Activated CD4-positive, CD25-positive, alpha-beta regulatory T cell treated with anti-CD3 and anti-CD28 coated beads, Interleukin-2, amount 50 U/mL, for 16 hours (primary cell): ENCODE measurements at places on chromosomes 3 and 15.

- DNase-seq: no peak
Measured at GRCh38 chr3:20137647-20138046, 48.4 kb downstream of the SGO1 start.

DNA sequence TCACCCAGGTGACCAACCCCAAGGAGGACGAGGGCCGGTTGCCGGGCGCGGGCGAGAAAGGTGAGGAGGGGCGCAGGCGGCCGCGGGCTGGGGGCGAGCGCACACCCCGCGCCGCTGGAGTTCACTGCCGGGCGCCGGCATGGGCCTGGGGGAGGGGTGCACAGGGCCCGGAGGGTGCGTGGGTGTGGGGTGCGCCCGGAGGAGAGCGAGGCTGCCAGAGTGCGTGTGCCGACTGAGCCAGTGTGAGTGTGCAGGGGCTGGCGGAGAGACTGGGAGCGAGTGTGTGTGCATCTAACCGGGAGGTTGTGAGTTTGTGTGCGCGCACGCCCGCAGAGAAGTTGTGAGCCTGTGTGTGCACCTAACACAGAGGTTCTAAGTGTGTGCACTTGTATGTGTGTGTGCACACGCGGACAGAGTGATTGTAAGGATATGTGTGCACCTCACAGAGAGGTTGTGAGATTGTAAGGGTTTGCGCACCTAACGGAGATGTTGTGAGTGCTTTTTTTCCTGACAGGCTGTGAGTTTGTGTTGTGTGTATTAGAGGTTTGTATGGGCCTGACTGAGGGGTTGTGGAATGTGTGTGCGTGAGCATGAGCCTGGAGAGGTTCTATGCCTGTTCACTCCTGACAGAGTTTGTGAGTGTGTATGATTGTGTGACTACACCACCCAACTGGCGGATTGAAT is 681 bp downstream of the CTDSPL start:
- DNase-seq: no peak

- no peak for DNase-seq
Measured at GRCh38 chr3:113287803-113288648, 76.7 kb downstream of the BOC start.

GRCh38 chr15:52749258-52749657 is 40.9 kb downstream of the ONECUT1 start:
- no peak for DNase-seq

DNA sequence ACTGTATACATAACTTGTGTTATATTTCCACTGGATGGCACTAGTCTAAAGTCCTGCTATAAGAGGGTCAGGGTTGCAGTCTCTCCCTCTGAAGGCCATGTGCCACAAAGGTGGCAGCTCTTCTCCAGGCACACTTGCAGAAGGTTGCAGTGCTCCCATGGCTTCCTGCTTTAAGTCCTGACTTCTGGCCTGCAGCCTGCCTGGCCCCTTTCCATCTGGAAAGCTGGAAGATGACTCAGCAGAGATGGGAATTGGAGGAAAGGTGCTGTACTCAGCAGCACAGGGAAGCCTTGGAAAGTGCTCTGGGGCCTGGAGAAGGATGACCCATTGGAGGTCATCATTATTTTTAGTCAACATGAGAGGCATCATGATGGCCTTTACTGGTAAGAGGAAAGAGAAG is 40.9 kb upstream of the MRPL3 start:
- no peak for DNase-seq
